ENCODE measurements at places on chromosomes 7 and 10.
A peak's percentile ranks its signal among the peaks of the same experiment; 100 is the strongest.

GRCh38 chr7:2641406-2642393 lies 9.9 kb downstream of the TTYH3 start:
- DNase-seq: peak; percentile 96

- no peak for DNase-seq
Observed at GRCh38 chr10:100742076-100742771, 3.2 kb upstream of the PAX2 start.

- no peak for DNase-seq
Observed at GRCh38 chr10:32051926-32052325, 4.3 kb downstream of the KIF5B start.

GRCh38 chr10:29766753-29767152 lies 132.0 kb upstream of the SVIL start:
- DNase-seq: no peak

DNA sequence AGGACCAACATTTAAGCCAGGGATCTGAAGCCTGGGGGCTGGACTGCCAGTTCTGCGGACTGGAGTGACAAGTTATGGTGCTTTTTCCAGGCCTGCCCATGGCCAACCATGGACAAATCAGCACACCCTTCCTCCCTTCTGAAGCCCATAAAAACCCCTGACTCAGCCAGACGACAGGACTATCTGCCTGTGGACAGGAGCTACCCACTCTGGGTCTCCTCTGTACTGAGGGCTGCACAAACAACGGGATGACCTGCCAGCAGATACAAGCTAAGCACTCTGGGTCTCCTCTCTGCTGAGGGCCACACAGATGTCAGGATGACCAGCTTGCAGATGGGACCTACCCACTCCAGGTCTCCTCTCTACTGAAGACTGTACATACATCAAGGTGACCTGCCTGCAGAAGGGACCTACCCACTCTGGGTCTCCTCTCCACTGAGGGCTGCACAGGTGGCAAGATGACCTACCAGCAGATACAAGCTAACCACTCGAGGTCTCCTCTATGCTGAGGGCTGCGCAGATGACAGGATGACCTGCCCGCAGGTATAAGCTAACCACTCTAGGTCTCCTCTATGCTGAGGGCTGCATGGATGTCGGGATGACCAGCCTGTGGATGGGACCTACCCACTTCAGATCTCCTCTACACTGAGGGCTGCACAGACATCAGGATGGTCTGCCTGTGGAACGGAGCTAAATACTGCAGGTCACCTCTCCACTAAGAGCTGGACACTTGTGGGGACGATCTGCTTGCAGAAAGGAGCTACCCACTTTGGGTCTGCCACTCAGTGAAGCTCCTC lies 110.1 kb upstream of the GPR22 start:
- no peak for DNase-seq

DNA sequence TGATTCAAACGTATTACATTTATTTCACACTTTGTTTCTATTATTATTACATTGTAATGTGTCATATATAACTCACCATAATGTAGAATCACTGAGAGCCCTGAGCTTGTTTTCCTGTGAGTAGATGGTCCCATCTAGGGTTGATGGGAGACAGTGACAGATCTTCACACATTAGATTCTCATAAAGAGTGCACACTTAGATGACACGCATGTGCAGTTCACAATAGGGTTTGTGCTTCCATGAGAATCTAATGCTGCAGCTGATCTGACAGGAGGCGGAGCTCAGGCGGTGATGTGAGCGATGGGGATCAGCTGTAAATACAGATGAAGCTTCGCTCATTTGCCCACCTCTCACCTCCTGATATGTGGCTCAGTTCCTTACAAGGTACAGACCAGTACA lies 36.1 kb downstream of the BMPER start:
- DNase-seq: no peak

DNA sequence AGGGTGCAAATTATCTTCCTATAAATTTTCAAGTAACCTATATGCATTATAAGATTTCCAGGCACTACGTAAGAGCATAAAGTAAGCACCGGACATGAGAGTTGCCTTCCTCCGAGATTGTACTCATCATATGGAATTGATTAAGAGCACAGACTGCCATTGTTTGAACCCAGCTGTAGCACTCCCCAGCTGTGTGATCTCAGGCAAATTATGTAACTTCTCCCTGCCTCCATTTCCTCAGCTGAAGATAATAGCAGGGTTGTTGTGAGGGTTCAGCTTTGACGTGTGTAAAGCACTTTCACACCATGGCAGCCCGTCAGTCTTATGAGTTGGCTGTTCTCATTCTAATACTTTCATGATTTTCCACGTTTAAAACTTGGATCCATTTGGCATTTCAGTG lies 122.6 kb downstream of the ITIH5 start:
- DNase-seq: no peak

- DNase-seq: peak; percentile 71
Observed at GRCh38 chr7:80634505-80634904, 3.9 kb upstream of the CD36 start.

DNA sequence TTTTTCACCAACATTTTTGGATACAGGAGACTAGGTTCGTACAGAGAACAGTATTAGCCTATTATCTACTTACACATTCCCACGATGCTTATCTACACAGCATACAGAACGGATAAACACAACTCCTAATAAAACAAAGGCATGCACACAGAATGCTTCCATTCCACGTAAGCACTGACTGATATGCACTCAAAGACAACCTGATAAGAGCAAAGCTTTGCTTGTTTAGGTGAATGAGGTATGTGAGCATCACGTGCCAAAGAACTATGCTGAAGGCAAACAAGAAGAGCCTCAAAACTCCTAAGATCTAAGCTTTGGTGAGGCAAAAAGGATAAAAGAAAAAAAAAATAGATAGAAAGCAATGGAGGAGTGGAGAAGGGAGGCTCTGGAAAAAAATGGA lies 413.5 kb upstream of the LRRN3 start:
- DNase-seq: no peak

DNA sequence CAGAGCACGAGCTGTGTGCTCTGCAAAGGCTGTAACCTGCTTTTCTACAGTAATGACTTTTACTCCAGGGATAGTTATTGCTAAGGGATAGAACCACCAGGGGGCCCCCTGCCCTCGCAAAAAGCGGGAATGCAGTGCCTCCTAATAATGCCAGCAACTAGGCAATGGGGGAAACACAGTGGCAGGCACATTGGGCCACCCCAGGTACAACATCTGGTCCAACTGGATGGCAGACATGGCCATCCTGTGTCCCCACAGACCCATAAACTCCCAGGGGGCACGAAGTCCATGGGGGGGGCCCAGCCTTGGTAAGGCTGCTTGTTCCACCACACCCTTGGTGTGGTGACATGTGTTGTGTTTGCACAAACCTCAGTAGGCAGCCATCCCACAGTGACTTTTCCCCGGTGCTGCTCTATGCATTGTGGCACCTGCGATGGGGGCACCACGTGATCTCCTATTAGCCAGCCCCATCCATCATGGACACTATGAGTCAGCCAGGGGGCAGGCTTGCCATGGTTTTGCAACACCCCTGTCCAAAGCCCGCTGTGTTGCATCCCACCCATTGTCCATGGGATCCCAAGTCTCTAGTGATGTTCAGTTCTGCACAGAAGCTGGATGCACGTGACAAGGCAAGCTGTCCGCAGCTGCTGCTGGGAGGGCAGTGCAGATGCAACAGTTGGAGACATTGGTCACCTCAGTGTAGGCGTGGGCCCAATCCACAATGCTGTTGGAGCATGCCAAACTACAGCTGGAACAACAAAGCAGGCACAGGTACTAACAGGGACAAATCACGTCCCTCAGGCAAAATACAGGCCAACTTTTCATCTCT lies 84.0 kb downstream of the ANLN start:
- no peak for DNase-seq
